Fibroblast of skin of abdomen (primary cell): ENCODE measurements at places on chromosomes 2 and 18.

GRCh38 chr2:238874330-238875050, 26.6 kb downstream of the TWIST2 start:
- peak; percentile 69 for DNase-seq

DNA sequence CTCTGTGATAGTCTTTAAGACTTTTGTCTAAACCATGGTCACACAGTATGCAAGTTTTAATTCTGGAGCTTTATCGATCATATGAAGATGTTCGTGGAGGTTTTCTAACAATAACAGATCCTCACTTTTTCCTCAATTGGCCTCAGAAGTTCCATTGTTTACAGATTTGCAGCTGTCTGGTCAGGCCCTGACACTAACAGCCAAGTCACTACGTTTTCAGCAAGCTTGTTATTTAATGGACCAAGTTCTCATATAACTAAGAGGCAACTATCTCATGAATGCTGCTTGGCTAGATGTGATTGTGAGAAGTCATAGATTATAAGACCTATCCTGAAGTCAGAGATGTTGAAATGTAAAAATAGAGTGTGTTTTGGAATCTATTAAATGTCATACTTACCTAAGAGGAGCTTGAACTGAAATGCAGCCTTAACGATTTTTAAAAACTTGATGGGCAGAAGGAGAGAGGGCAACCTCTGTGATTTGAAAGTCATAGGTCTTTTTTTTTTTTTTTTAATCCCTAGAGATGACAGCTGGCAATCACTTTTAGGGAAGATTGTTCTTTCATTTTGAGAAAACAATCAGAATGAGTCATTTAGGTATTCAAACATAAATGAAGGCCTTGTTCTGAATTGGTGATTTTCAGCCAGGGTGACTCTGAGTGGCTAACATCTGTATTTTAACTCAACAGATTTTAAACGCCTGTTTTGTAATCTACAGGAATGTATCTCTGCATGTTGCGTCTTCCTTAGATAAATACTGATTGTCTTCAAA, 48.4 kb upstream of the NEMP2 start:
- DNase-seq, result no peak

DNA sequence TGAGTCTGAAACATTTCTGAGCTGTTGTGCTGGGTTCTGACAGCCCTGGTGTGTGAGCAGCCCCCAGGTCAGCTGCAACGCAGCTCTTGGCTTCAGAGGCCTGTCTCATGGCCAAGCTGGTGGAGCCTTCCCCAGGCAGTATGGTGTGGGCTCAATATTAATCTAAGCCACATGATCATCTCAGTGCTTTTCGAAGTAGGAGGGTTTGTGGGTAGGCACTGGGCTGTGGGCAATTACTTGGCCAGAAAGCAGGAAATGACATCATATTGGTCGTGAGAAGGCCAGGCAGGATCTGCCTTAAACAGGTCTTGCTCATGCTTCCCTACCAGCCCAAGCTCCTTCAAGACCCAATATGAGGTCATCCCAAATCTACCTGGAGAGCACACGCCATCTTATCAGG, 26.9 kb downstream of the LOXHD1 start:
- no peak for DNase-seq

- DNase-seq, result no peak
Observed at GRCh38 chr2:147150241-147150635, 694.6 kb upstream of the ACVR2A start.

DNA sequence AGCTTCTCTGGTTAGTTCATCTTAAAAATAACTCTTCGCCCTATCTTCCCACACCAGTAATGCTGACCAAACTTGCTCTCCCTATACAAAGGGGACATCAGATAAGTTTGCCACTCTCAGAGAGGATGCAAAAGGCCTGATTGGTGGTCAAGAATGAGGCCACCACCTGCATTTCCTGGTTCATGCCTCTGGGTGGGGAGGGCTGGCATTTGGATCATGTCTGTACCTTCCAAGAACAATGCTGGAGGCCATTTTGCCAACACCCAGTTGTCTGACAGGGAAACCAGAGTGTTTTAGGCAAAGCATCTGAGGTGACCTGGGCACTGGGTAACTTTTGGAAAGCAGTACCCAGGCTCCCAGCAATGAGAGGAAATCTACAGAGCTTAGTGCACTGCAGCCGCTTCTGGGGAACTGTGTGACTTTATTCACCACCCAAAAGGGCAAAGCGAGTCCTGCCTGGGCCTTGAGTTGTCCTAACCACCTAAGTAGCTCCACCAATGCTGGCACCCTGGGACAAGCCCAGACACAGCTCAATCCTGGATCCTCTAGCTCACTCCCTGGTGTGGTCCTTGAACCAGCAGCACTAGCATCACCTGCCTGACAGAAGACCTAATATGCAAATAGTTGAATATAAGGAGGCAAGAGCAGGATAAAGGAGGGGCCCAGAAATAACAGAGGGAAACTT, 35.1 kb downstream of the CAPN13 start:
- DNase-seq, result no peak

DNA sequence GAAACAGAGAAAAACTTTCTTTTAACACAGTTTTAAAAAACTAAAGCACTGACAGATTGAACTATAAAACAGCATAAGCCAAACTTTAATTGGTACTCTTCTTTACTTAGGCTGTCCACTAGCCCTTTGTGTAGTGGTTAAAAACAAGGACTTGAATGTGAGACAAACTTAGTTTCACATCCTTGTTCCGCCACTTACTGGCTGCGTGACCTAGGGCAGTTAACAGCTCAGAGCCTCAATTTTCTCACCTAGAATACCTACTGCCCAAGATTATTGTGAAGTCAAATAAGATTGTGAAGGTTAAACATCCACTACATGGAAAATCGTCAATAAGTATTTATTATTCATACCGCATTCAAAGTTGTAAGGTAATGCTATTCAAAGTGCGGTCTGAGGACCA, 2.0 kb downstream of the WDR35 start:
- DNase-seq, result no peak

- DNase-seq, result no peak
Observed at GRCh38 chr2:221612161-221612560, 40.1 kb upstream of the EPHA4 start.

- DNase-seq, result peak; percentile 76
Observed at GRCh38 chr2:33145459-33145858, 198.7 kb downstream of the LTBP1 start.

- DNase-seq, result no peak
Observed at GRCh38 chr2:157903151-157903550, 27.0 kb upstream of the ACVR1 start.

- no peak for DNase-seq
Observed at GRCh38 chr18:65025756-65026155, 725.1 kb upstream of the CDH7 start.

DNA sequence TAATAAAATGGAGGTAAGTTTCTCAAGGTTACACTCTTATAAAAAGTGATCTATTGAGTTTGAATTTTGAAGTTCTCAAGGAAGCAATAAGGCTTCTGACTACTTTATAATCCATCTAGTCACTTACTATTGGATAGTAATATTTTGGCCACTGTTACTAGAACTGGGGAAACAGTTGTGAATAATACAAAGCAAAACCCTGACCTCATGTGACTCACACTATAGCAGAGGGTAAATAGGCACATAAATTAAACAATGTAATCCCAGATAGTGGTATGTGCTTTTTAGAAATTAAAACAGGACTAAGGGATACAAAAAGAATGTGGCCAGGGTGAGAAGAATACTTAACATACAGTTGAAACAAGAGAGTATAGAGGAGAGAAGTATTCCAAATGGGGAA, 78.6 kb downstream of the CALCRL start:
- DNase-seq, result no peak

- DNase-seq, result no peak
Observed at GRCh38 chr18:5066380-5066977, 130.6 kb downstream of the AKAIN1 start.

GRCh38 chr2:26957534-26957933, 12.9 kb upstream of the MAPRE3 start:
- DNase-seq, result no peak

GRCh38 chr2:107719836-107720235, 106.9 kb upstream of the RGPD4 start:
- no peak for DNase-seq

GRCh38 chr2:222313816-222314215, 15.0 kb upstream of the PAX3 start:
- DNase-seq, result no peak

GRCh38 chr2:163768881-163769695, 33.3 kb upstream of the FIGN start:
- DNase-seq, result no peak

- DNase-seq, result no peak
Observed at GRCh38 chr2:68710336-68710735, 24.3 kb upstream of the ARHGAP25 start.

GRCh38 chr2:47076586-47077441, 78.3 kb downstream of the STPG4 start:
- peak; percentile 97 for DNase-seq

DNA sequence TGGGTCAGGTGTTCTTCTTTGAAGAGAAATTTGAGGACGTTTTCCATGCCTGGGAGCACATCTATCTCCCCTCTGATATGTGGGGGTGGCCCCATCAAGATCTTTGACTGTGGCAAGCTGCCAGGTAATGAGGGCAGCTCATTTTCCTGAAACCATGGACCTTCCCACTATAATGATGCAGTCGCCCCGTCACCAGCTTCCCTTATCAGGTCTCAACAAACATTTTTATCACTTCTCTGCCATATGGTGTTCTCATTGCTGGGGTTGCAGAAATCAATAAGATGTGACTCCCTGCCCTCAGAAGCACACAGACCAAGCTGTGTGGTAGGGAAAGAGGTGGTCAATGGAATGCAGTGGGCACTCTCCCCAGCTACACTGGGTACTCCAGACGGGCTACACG, 48.4 kb upstream of the B3GNT7 start:
- DNase-seq, result no peak

GRCh38 chr2:112787729-112788393, 3.6 kb upstream of the IL1A start:
- DNase-seq, result no peak

GRCh38 chr2:33509908-33510585, 33.6 kb downstream of the RASGRP3 start:
- DNase-seq, result peak; percentile 78

DNA sequence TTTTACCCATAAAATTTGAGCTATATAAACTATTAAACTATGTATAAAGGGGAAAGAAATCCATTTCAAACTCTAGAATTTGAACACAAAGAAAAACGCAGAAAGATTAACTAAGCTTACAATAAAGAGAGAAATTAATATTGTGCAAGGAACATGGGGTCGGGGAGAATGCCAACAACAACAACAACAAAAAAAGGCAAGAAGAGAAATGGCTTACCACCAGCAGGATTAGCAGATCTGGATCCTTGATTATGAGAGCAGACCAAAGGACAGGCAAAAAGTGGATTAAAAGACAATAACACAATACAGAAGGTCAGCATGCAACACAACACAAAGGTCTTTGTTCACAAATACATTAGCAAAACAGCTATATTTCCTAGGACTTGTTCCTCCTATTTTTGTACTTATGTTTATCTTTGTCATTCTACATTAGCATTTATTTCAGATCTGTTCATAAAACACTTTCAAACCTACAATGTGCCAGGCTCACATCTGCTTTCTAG, 103.4 kb upstream of the RNU4ATAC start:
- no peak for DNase-seq

DNA sequence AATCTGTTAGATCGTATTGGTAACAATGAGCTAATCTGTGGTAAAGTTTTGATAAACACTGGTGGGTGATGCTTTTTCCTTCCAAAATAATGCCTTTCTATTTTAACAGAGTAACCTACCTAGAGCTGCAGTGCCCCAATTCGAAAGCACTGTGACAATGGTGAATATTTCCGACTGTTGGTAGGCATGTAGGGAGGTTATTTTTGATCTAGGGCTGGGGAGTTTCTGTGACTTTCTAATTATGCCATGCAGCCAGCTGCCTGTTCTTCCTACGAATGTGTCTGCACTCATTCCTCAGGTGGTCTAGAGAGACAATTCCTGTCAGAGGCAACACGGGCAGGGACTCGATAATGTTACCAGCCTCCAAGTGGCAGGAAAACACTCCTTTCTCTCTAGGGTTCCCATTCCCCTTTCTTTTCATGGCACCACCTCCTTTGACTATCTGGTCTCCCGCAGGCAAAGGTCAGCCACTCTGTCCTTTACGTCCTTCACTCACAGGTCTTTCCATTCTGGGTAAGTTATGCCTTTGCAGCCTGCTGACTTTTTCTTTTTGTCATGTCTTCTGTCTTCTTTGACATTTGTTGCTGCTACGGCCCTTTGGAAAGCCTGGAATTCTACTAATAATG, 167.2 kb upstream of the MGAT5 start:
- no peak for DNase-seq

- peak; percentile 54 for DNase-seq
Observed at GRCh38 chr2:124983595-124983994, 958.5 kb downstream of the CNTNAP5 start.

DNA sequence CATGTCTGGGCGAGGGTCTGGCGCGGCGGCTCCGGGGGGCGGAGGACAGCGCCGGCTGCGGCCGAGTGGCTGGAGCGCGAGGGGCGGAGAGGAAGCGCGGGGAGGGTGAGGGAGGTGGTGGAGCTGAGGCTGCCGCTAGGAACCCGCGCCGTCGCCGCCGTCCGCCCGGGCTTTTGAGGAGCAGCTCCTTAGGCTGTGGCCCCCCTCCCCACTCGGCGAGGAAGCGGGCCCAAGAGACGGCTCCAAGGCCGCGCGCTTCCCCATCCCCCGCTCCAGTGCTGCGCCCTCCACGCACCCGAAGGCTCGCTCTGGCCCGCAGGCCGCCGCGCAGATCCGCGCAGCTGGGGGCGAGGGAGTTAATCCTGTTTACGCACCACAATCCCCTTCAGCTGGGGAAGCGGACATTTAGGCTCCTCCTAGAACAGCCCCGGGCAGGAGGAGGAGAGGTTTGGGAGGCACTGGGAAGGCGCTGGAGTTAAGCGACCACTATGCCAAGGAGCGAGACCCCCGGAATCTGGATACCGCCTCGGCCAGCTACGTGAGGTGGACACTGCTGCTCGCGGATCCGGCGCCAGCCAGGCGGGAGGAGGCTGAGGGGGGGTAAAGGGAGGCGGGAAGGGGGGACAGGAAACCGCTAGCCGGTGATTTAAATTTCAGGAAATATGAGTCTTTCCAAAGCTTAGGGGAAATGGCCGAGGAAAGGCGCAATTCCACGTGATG, at the start of gene CNRIP1:
TSS of gene CNRIP1 (minus strand) at position 552 of the 720 bp plus-strand sequence. CDS start at position 3, 549 bp downstream.
- DNase-seq, result peak; percentile 79

GRCh38 chr2:174681099-174682006, 82.9 kb downstream of the CHRNA1 start:
- DNase-seq, result peak; percentile 43
